ENCODE measurements at places on chromosomes 6 and 20.

DNA sequence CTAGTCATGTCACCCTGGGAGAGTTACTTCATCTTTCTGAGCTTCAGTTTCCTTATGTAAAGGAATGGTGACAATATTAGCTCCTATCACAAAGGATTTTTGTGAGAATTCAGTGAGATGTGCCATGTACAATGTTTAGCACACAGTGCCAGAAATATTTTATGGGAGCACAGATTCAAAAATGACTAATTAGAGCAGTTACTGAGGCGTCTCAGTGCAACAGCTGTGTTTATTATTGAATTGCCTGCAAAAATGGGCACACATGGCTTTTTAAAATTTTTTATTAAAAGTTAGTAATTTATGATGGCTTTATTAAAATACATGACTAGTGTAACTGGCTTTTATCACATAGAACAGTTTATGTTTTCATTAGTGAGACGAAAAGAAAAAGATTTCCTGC, 134.3 kb upstream of the AHI1 start:
- DNase-seq: no peak

DNA sequence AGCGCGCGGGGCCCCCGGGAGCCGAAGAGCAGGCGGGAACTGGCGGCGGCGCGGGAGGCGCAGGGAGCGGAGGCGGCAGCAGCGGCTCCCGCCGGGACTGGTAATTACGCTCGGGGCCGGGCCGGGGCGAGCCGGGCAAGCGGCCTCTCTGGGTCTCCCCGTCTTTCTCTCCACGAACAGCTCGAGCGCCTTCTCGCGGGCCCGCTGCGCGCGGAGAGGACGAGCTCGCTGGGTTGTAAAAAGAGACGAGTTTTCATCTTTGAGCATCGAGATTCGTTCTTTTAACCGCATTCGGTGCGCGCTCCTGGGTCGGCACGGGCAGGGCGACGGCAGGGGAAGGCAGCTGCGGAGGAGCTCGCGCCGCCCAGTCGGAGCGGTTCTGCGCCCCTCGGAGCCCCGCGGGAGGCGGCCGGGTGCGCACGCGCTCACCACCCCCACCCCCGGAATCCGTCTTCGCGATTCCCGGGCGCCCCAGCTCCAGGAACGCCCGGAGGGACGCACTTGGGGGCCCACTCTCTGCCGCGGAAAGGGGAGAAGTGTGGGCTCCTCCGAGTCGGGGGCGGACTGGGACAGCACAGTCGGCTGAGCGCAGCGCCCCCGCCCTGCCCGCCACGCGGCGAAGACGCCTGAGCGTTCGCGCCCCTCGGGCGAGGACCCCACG, 38.0 kb downstream of the YTHDF1 start:
- DNase-seq: no peak

DNA sequence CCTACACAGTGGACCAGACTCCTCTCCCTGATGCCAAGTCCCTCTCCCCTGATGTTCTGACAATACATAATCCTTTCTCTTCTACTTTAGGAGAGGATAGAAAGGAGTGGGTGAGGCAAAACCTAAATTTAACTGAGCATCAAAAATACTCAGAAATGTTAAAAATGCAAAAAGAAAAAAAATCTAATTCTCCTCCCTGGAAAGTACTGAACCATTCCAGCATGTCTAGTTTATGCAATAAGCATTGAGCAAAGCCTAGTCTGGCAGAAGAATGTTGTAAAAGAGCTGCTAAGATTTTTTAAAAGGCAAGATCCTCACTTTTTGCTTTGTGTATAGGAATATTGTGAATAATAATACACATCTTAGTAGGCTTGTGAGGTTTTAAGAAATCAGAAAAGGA, 116.6 kb upstream of the STXBP5 start:
- no peak for DNase-seq

DNA sequence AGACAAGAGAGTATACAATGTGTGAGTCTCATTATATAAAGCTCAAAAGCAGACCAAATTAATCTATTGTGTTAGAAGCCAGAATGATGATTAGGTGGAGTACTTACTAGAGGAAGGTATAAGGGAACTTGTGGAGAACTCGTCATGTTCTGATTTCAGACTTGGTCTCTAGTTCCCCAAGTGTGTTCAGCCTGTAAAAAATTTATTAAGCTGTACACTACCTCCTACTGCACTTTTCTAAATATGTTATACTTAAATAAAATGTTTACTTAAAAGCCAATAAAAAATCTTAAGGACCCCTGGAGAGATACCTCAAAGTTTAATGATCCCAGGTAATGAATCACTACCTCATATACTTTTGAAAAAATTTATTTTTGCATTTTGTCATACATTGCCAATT, 130.4 kb upstream of the PLCB4 start:
- no peak for DNase-seq

GRCh38 chr20:53900380-53900999, 169.9 kb downstream of the BCAS1 start:
- DNase-seq: no peak

DNA sequence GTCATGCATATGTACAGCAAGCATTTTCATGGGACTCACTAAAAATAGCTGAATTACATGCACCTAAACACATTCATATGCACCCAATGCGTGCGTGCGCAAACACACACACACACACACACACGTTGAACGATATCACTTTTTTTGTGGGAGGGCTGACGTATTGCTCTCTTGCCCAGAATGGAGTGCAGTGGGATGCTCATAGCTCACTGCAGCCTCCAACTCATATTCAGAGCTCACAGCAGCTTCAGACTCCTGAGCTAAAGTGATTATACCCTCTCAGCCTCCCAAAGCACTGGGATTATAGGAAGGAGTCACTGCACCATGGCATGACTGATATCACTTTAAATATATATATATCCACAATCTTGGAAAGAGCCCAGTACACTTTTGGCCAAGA, 620.4 kb upstream of the MANEA start:
- no peak for DNase-seq

- peak; percentile 67 for DNase-seq
Measured at GRCh38 chr20:20860078-20860806, 147.8 kb upstream of the RALGAPA2 start.

- no peak for DNase-seq
Measured at GRCh38 chr6:155542036-155542435, 86.4 kb upstream of the NOX3 start.

- DNase-seq: no peak
Measured at GRCh38 chr6:126914172-126914571, 204.3 kb upstream of the RSPO3 start.

DNA sequence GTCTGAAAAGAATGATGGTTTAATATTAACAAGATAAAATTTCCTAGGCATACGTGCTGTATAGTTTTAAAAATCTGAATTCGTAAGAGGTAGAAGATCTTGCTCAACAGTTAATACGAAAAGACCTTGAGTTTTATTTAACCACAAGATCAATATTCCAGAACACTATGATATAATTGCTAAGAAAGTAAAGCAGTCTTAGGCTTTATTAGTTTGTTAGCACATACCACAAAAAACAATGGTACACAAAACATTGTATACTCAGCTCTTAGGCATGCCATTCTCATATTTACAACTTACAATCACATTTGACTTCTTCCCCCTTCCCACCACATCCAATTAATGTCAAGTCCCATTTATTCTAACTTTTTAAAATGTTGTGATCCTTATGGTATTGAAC, 24.4 kb upstream of the STXBP5 start:
- DNase-seq: no peak
